ENCODE measurements at places on chromosomes 2 and 18. TPM values are rescaled to one million over a fixed set of nuclear protein-coding genes. Genes with fewer than 3 reads are reported as not detected.

The FHOD3 gene
- polyA plus RNA-seq, result 53.4 TPM

The CDH2 gene
- polyA plus RNA-seq, result 142 TPM

The GPAT2 gene
- polyA plus RNA-seq, result 3.4 TPM

The PREPL gene
- polyA plus RNA-seq, result 243 TPM

The GALNT1 gene
- polyA plus RNA-seq, result 67.8 TPM

The DSC2 gene
- 2.0 TPM for polyA plus RNA-seq

DNA sequence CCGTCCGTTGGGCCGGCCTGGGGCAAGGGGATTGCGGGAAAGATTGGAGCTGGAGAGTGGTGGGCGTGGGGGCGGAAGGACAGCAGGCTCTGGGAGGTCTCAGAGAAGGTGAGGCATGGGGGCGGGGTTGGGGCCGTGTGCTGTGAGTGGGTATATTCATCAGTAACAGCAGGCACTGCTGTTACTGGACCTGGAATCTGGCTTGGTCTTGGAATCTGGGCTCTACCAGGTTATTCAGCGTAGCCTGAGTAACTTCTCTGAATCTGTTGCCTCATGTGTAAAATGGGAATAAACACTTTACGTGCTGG, 435 bp downstream of the RNF181 start:
- no peak for DNase-seq
- peak overlapping the region; percentile 84 for H3K27ac ChIP-seq
- H3K4me1 ChIP-seq, result peaks cover 30% of the 10 kb centered on the region
- no peaks in the 10 kb centered on the region for H3K27me3 ChIP-seq
- H3K36me3 ChIP-seq, result peaks cover 37% of the 10 kb centered on the region

DNA sequence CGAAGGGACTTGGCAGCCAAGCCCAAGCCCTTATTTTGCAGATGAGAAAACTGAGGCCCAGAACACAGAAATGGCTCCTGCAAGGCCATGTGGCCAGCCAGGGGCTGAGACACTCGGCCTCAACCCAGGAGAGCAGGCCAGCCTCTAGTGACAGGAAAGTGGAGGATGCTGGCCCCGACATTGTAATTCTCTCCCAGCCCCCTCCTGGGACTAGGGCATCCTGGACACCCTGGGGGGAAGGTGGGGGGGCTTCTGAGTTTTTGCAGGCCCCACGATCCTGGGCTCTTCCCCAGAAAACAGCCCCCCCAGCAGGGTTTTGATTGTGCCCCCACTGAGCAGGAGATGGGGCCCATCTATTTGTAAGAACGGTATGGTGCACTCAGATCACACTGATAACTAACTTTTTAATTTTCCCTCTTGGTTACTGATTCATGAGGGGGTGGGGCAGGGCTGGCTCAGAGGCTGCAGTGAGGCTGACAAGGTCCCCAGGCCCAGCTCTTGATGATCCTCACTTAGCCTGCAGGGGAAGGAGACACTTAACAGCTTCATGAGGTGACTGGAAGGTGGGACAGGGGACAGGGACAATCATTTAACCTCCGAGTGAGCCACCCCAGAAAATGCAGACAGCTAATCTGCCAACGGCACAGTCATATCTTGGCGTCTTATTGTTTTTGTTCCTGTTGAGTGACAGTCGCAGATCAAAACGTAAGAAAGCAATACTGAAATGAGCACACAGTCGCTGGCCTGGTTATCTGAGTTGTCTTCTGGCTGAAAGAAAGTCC, 18.9 kb downstream of the SMAD7 start:
- no peak overlapping the region for H3K27ac ChIP-seq
- no peak for DNase-seq
- no peak overlapping the region for H3K4me3 ChIP-seq
- H3K4me1 ChIP-seq, result peaks cover 78% of the 10 kb centered on the region

DNA sequence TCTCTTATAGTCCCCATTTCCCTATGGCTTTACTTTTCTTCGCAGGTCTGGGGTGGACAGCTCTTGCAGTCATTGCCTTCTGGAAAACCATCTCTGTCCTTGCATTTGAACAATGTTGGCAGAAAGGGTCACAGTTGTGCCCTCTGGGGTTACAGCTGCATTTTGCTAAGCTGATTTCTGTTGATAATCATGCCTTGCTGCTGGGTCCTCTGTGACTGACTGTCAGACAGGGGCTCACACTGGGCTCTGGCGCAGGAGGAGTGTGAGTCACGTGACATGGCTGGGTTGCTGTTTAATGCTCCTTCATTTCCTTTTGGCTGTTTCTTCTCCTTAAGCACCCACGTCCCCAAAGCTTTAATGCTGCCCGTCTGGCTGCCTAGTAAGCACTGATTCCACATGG, 196.6 kb upstream of the LHCGR start:
- no peak for DNase-seq
- H3K4me3 ChIP-seq, result no peak overlapping the region
- H3K27ac ChIP-seq, result no peak overlapping the region
- H3K27me3 ChIP-seq, result no peaks in the 10 kb centered on the region
- H3K36me3 ChIP-seq, result no peaks in the 10 kb centered on the region
- H3K4me1 ChIP-seq, result no peaks in the 10 kb centered on the region

DNA sequence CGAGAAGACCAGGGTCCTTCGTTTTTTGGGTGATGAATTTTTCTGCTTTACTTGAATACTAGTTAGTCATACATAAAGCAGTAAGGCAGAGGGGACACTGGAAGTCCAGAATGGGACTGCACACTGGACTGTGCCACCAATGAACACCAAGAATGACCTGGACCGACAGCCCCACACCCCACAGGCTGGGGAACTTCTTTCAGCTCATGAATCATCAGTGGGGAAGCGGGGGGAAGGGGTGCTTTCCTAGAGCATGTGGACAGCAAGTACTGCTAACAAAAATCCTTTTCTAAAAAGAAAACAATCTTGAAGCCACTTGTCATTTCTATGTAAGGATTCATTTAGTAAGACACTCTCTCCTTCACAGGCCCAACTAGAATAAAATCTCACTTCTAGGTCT, 86.0 kb downstream of the DTNB start:
- no peak overlapping the region for H3K4me3 ChIP-seq
- H3K4me1 ChIP-seq, result peaks cover 8% of the 10 kb centered on the region
- H3K27ac ChIP-seq, result no peak overlapping the region
- H3K36me3 ChIP-seq, result peaks cover 11% of the 10 kb centered on the region
- no peak for DNase-seq

DNA sequence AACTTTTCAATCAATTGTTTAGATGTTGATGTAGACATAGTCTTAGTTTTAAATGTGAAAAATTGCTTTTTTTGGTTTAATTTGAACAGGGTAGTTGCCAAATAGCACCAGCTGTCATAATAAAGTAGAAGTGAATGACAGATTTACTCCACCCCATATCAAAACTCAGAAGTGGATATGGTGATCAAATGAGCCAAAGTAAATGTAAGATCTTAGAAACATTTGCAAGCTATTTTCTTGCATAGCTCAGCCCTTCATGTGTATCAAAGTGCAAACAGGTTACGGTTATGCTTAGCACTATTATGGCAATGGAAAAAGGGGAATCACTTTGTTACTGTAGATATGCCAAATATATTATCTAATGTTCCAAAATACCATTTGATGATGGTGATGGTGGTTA, 540.9 kb upstream of the NRP2 start:
- H3K4me1 ChIP-seq, result peaks cover 3% of the 10 kb centered on the region
- no peaks in the 10 kb centered on the region for H3K27me3 ChIP-seq
- no peak overlapping the region for H3K27ac ChIP-seq
- H3K36me3 ChIP-seq, result no peaks in the 10 kb centered on the region

- H3K27ac ChIP-seq, result no peak overlapping the region
- H3K36me3 ChIP-seq, result no peaks in the 10 kb centered on the region
- no peaks in the 10 kb centered on the region for H3K4me1 ChIP-seq
- H3K27me3 ChIP-seq, result no peaks in the 10 kb centered on the region
- DNase-seq, result no peak
Observed at GRCh38 chr2:212977152-212977551, 174.3 kb downstream of the IKZF2 start.

GRCh38 chr2:11642972-11643371, 27.0 kb downstream of the NTSR2 start:
- H3K4me3 ChIP-seq, result no peak overlapping the region
- H3K36me3 ChIP-seq, result peaks cover 19% of the 10 kb centered on the region
- no peak for DNase-seq
- H3K4me1 ChIP-seq, result peaks cover 5% of the 10 kb centered on the region
- no peak overlapping the region for H3K27ac ChIP-seq
